ENCODE measurements at places on chromosomes 2 and 18. TPM values are rescaled to one million over a fixed set of nuclear protein-coding genes. Genes with fewer than 3 reads are reported as not detected.

Gene CHRNG
- not detected for total RNA-seq

Gene TMEM200C
- total RNA-seq: 0.13 TPM

Gene MAPRE3
- total RNA-seq: 11.7 TPM

Gene VSNL1
- 0.66 TPM for total RNA-seq

Gene REG3A
- total RNA-seq: not detected

Gene FAP
- total RNA-seq: 172 TPM

Gene CD28
- not detected for total RNA-seq

Measured in smooth muscle cell of the pulmonary artery (primary cell).